Posterior vena cava (tissue), 2 donors: ENCODE measurements at places on chromosomes 4 and X. TPM values are rescaled to one million over a fixed set of nuclear protein-coding genes. Genes with fewer than 3 reads are reported as not detected.
A peak's percentile ranks its signal among the peaks of the same experiment; 100 is the strongest.

- no peak for DNase-seq
Measured at GRCh38 chrX:68983004-68983857, 154.4 kb downstream of the EFNB1 start.

GRCh38 chr4:76984127-76984526, 34.6 kb downstream of the SEPTIN11 start:
- no peak for DNase-seq

Gene PLRG1
- total RNA-seq = 66.8 TPM

DNA sequence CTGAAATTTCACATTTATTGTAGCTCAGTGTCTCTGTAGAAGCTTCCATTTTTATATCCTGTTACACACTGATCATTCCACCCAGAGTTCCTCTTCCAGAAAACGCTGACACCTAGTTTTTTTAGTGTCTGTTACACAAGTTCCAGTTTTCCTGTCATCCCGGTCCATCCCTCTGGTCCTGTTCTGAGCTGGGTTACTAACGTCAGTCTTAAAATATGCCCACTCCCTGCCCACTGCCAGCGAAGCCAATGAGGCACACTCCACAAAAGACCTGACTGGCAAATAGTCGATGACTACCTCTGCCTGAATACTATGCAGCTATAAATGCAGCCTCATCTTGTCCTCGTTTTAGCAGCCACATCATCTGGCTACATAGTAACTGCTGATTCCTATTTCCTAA, 30.9 kb upstream of the DDX3X start:
- no peak for DNase-seq

Gene PITX2
- 0.43 TPM for total RNA-seq

DNA sequence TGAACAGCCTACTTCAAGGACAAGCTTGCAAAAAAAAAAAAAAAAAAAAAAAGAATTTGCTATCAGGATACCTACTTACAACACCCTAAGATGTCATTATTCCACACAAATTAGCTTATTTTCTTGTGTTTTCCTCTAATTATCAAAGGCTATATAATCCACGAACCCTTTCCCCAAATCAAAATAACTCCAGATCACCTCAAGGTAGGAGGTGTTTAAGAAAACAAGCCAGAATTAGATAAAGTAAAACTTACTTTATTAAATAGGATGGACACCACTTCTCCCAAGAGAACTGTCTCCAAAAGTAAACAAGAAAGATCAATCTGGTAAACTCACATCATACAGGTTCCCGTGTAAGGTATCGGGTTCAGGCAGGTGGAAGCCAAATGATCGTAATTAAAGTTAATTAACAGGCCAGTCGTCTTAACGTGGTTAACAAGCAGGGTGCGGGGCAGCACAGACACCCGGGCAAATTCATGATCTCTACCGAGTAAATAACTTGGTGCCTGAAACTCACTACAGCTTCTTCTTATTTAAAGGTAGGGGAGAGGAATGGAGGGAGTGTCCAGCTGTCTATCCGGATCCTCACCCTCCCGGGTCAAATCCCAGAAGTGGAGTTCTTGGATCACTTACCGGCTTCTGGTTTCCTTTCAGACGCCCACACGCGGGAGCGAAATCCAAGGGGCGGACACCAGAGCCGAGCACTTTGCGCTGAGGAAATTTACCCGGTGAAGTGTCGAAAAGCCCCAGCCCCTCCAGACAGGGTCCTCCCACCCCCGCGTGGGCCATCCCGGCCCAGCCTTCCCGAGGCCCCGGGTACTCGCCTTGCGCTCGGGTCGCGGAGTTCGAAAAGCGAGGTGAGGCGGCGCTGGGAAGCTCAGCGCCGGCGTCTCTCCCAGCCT, 708 bp downstream of the ARAP2 start:
- peak; percentile 83 for DNase-seq

- no peak for DNase-seq
Measured at GRCh38 chr4:7183161-7183560, 9.2 kb upstream of the SORCS2 start.

Gene CCNB3
- total RNA-seq = 0.76 TPM

Gene DCAF12L1
- 0.29 TPM for total RNA-seq

Gene MAGEA8
- not detected for total RNA-seq

DNA sequence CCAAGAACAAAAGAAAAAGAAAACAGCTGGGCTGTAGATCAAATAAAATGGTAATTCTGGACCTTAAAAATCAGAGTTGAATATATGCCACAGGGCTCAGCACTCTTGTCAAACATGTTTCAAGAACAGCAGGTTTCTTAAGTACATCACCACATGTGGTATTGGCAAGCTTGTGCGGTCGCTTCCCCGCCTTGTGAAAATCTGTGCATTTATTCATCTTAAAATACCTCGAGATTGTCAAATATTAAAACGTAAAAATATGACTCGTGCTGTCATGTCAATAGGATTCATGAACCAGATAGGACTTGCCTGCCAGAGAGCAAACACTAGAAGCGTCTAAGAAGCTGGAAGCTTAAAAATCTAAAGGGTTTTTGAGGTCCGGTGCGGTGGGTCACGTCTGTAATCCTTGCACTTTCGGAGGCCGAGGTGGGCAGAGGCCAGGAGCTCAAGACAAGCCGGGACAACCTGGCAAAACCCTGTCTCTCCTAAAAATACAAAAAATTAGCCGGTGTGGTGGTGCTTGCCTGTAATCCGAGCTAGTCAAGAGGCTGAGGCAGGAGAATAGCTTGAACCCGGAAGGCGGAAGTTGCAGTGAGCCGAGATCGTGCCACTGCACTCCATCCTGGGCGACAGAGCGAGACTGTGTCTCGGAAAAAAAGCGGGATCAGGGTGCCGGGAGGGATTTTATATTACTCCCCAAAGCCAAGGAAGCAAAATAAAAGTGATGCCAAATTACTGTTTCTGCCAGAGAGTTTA, 40.2 kb upstream of the TMEM154 start:
- DNase-seq = no peak

- no peak for DNase-seq
Measured at GRCh38 chrX:11426712-11427452, 133.7 kb downstream of the AMELX start.

- DNase-seq = no peak
Measured at GRCh38 chr4:52660643-52661042, 1.5 kb upstream of the USP46 start.

GRCh38 chrX:50719614-50720013, 94.4 kb downstream of the SHROOM4 start:
- DNase-seq = no peak

GRCh38 chrX:153793291-153793690, 884 bp downstream of the IDH3G start:
- no peak for DNase-seq

Gene SULT1B1
- total RNA-seq = 2.2 TPM

DNA sequence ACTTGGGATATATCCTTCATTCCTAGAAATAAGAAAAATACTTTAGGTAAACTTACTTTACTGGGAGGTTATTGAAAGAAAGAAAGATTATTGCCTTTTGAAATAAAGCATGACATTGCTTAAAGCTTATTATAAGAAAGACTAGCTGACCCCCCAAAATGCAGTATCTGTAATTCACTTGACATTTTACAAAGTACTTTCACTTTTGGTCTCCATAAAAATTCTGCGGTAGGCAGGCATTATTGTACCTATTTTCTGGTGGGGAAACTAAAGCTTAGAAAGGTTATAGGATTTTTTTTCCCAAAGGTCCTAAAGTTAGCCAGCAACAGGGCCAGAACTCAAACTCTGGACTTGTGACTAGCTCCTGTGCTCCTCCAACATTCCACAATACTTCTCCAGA, 29.7 kb upstream of the TXK start:
- no peak for DNase-seq

DNA sequence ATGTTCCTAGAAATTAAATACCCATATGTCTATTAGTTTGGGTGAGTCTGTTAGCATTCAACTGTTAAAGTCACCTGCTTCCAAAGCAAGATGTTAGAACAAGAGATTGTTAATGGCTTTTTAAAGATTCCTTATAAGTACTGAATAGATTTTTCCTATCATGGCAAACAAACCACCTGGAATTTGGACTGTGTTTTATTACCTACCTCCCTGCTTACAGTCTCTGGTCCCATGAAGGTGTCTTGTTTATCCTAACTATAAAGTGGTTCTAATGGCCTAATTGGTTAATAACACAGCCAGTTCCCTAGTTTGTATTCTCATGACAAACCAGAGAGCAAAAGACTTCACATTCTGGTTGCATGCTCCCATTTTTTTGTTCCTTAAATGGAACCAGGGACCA, 149.5 kb downstream of the PPP1R2C start:
- no peak for DNase-seq

DNA sequence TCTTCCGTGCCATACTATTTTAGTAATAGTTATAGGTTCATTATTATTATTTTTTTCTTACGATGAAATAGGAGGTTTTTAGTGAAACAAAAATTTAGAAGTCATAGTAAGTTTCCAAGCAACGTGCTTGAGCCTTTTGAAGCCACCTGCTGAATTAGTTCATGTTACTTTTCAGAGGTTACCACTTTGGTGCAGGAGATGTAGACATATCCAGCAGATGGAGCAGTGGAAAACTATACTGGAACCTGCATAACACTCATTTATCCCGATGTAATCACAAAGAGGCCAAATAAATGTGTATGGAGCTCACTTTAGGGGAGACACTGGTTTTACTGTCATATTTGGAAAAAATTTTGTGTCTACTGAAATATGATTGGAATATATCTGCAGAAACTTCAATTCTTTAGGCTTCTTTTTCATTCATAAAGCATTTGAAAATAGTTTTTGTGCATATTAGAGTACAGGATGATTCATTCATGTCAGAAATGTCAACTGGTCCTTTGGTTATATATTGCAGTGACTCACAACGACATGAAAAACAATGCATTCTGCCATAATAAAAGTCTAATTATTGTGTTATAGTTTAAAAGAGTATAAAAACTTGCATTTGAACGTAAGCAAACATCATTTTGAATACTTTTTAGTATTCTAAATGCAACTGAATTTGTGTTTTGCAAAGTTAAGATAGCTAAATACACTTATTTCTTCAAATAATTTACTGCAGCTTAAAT, 2182.9 kb upstream of the TENM3 start:
- no peak for DNase-seq

Gene GPR119
- total RNA-seq = not detected

Gene RAB39B
- 0.19 TPM for total RNA-seq

Gene TMEM175
- total RNA-seq = 16.4 TPM

DNA sequence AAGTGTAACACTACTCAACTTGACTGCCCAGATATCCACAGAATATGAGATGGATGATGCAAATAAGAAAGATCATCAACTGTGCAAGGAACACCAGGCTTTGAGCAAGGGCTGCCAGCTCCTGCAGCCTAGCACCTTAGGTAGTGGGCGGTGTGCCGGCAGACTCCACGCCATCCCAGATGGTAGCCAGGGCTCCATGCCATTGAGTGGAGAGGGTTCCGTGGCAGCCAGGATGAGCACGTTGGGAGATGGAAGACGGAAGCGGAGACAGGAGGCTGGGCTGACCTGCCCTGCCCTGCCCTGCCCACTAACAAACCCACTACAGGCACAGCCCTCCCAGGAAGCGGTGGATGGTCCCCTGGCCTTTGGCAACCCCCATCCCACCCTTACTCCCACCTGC, 51.9 kb downstream of the TMPRSS11F start:
- no peak for DNase-seq
